ENCODE measurements at places on chromosomes 4 and X.

DNA sequence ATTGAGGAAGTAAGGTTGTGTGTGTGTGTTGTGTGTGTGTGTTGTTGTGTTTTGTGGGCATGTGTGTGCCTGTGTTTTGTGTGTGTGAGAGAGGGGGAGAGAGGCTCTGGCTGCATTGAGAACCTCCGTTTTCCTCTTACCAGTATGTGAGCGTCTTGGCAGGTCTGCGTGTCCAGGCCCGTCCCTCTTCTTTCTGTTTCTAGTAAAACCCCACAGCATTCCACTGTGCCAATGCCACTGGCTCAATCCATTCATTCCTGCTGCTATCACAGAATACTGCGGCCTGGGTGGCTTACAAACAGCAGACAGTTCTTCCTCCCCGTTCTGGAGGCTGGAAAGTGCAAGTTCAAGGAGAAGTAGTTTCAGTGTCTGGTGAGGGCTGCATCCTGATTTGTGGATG is 15.5 kb upstream of the HTRA3 start:
- no peak for DNase-seq

DNA sequence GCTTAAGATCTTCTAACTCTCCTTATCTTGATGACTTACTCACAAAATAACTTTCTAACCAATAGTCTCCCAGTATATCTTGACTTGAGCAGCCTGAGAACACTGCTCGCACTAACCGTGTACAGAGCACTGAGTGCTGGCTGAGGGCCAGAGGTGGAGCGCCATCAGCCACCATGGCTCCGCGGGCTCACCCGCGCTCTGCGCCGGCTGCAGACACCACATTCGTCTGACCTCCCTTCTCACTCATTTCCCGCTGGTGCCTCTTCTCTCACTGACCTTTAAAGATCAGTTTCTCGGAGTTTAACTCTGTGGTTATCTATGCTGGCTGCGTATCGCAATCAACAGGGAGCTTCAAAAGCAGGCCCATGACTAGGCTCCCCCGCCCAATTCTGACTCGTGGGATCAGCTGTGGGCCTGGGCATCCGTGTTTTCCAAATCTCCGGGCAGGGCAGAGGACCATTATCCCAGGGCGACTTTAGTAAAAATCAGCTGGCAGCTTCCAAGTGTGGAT is 78.6 kb downstream of the HAUS3 start:
- no peak for DNase-seq

DNA sequence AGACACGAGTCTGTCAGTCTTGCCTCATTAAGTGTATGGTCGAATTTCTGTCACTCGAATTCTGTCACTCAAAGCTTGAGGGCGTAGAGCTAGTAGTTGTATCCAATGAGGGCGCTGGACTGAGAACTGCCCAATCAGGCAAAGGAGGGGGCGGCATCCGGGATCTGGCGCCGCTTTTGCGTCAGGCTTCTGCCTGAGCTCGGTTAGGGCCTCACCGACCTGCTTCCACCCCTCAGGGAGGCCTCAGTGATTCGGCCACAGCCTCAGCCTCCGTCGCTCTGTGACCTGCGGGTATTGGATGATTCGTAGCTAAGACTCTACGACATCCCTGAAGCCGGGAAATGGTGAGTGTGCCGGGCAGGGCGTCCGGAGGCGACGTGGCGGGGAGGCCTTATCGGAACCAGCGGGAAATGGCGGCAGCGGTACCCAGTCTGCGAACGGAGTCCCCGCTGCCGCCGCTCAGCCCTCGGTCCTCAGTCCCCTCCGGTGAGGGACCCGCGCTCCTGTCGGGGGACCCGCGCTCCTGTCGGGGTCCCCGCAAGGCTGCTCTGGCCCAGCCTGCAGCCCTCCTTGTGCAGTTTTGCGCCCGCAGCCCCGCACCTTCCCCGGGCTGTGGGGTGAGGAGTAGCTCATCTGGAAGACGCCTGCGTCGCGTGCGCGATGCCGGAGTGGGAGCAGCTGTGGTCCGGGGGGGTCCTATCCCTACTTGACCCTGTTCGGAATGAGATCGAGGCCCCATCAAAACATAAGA is 88.3 kb downstream of the ZNF718 start:
- DNase-seq = peak; percentile 47

DNA sequence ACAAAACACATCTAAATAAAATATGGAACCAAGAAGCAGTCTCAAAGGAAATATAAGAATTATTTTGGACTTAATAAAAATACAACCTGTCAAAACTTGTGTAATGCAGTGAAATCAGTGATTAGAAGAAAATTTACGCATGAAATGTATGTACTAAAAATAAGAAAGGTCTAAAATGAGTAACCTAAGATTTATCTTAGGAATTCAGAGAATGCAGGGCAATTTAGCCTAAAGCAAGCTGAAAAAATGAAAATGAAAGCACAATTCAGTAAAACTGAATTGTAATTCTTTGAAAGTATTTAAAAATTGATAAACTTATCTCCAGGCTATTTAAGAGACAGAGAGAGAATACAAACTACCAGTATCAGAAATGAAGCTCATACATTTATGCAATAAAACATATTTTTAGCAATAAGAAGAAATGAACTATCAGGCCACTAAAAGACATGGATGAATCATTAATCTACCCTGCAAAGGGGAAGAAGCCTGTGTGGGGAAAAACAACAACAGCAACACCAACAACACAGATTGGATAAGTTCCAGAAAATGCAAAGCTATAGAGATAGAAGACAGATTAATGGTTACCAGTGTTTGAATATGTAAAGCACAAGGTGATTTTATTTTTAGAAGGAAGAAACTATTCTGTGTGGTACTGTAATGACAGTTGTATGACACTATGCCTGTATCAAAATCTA is 442.0 kb upstream of the ADGRL3 start:
- DNase-seq = no peak

- no peak for DNase-seq
Measured at GRCh38 chr4:16732741-16733140, 165.7 kb downstream of the LDB2 start.

- DNase-seq = no peak
Measured at GRCh38 chr4:536351-536972, 37.5 kb downstream of the PIGG start.

DNA sequence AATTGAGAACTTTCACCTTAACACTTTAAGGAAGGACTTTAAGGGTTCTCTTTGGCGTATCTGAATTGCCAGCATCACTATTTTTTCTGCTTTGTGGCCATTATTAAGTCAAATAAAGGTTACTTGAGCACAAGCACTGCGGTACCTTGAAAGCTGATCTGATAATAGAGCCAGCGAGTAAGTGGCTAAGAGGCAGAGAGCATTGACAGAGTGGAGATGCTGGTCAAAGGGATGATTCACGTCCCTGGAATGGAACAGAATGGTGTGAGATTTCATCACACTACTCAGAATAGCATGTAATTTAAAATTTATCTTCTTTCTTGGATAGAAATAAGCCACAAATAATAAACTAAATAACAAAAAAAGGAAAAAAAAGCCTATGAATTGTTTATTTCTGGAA is 57.1 kb upstream of the NPFFR2 start:
- no peak for DNase-seq

GRCh38 chr4:82402196-82402775 is 28.0 kb downstream of the HNRNPDL start:
- DNase-seq = no peak

GRCh38 chr4:5638976-5639375 is 69.4 kb downstream of the EVC2 start:
- DNase-seq = no peak

- no peak for DNase-seq
Measured at GRCh38 chrX:38225093-38225492, 4.4 kb upstream of the SRPX start.

- DNase-seq = no peak
Measured at GRCh38 chrX:20230406-20230805, 36.3 kb downstream of the RPS6KA3 start.

DNA sequence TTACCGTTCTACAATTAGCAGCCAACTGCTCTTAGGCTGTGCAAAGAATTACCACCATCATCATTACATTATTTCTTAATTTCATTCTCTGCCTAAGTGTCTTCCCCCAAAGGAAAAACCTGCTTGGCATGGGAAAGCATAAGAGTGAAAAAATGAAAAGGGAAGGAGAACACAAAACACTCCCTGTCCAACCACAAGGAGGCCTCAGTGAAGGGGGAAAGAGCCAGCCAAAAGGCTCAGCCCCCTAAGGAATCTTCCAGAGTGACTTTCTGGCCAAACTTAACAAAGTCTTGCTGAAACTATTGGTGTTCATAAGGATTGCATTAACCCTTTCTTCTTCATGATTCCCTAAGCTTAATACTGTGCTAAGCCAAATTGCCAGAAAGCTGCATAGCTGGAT is 287.4 kb downstream of the SMARCA1 start:
- DNase-seq = no peak

GRCh38 chr4:167492007-167492406 is 257.7 kb upstream of the SPOCK3 start:
- no peak for DNase-seq

DNA sequence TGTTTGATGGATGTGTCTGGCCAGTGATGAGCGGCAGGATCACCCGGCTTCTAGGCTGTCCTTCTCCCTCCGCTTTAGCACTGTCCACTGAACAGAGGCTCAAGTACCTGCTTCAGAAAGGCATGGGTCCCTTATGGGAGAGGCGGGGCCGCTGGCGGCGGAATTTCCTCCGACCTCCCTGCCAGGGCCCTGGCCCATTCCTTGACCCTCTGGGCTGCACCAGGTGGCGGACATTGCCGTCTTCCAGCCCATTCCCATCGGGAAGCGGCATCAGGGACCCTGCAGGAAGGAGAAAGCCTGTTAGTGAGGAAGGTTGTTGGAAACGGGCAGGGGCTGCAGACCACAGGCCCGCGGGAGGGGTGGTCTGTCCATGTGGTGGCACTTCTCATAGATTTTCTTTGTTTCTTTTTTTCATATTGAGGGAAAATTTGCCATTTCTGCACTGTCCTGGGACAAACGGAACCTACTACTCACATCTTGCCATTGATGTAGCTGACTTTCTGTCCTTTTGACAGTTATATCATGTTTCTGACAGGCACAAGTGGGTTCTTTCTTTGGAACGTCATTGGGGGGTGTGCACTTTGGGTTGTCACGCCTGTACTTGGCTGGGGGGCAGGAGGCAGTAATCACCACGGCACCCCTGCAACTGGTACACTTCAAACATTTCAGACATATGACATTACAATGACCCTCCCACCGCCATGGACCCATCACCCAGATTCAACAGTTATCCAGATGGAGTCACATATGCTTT is 6.1 kb downstream of the APLN start:
- no peak for DNase-seq

GRCh38 chr4:111641813-111642579 is 503.3 kb upstream of the FAM241A start:
- no peak for DNase-seq

DNA sequence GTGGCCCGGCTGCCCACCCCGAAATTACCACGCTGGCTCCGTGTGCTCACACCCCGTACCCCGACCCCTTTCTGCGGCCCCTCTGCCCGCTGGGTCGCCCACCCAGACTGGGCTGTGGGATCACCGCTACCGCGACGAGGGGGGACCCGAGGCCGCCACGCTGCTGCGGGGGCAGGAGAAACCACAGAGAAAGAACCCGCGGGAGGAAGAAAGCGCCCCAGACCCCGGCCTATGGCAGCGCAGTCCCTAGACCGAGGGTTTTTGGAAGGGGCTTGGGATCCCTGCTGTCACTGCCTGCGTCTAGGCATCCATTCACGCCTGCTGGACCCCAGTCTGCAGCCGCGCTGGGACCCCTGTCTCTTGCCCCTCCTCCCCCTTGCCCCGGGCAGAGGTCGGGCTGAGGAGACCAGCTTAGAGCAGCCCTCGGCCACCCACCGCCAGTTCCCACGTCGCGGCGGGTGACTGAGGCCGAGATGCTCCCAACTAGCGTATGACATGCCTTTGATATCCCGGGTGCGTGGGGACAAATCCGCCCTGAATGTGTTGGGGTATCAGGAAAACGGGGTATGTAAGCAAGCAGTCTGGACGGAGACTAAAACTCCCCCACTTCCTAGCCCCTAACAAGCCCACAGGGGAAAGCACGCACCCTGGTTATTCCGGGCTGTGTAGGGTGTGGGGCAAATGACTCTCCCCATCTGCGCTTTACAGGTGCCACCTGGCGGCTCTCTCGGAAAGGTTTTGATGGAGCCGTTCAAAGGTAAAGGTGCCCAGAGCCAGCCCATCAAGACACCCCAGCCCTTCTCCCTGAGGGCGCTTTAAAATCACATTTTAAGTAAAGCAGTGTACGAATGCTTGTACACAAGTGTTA is 862 bp upstream of the INPP4B start:
- peak; percentile 60 for DNase-seq

DNA sequence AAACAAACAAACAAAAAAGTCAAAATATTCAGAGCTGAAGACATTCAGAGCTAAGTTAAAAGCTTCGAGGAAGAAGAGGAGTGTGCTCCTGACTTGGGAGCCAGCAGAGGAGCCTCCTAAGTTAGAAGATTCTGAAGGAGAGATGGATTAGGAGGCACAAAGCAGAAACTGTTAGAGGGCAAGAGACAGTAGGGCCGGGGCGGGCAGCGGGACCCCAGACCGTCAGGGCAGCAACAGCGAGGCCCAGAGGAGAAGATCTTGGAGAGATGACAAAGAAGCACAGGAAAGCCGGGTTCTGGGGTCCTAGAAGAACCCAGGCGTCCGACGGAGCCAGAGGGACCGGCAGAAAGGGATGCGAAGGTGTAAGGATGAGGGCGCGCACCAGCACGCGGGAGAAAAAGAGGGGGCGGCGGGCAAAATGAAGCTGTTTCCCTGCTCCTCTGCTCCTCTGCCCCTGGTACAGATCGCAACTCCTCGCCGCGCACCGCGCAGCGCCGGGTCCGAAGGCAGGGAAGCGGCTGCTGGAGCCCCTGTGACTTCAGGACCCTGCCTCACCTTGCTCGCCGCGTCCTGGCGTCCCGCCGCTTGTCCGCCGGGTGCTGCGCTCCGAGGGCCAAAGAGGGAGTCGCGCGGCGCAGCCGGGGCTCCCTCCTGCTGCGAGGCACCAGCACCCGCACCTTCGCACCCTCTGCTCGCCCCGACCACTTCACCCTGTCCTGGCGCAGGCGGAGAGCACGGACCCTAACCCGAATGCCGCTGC is 477 bp downstream of the KLHL13 start:
- no peak for DNase-seq

All from CD8-positive, alpha-beta T cell (primary cell).